ENCODE measurements at places on chromosomes 1 and 21. TPM values are rescaled to one million over a fixed set of nuclear protein-coding genes. Genes with fewer than 3 reads are reported as not detected.

Gene S100A16
- 496 TPM for total RNA-seq

Gene TMEM9
- 68.3 TPM for total RNA-seq

Gene SPATA46
- total RNA-seq: not detected

Gene OR4F29
- total RNA-seq: not detected

Gene UTS2
- not detected for total RNA-seq

Gene KCNJ9
- not detected for total RNA-seq

Gene OR2L5
- not detected for total RNA-seq

Gene TESK2
- 0.29 TPM for total RNA-seq

Gene SNRPE
- total RNA-seq: 196 TPM

Gene KLHDC7A
- total RNA-seq: 1.1 TPM

Gene LMX1A
- not detected for total RNA-seq

Gene TPTE
- not detected for total RNA-seq

Gene PIGV
- 6.1 TPM for total RNA-seq

Gene SYTL1
- 0.50 TPM for total RNA-seq

Gene SPATA1
- total RNA-seq: 0.71 TPM

Gene FCER1G
- 0.23 TPM for total RNA-seq

Gene NTPCR
- total RNA-seq: 85.0 TPM

Gene PRR9
- total RNA-seq: 0.10 TPM

Data from A549 treated with dexamethasone at 1 μM for 4 hours (cell line).